EH (cell line): ENCODE measurements at places on chromosomes 7 and 10.

DNA sequence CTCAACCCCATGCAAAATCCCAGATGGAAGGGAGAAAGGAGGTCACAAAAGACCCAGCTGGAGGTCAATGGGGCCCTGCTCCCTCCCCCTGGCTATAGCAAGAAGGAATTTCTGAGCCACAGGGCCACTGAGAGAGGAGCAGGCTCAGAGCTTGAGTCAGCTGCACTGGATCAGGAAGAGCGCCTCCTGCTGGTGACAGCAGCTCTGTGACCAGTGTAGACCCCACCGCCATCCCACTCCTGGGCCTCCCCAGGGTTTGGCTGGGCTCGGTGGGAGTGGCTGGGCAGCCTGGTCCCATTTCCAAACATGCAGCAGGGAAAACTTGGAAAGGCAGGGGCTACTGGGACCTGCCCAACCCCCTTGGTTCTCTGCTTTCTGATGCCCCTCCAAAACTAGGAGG, 31.5 kb upstream of the PRLHR start:
- no peak for DNase-seq

DNA sequence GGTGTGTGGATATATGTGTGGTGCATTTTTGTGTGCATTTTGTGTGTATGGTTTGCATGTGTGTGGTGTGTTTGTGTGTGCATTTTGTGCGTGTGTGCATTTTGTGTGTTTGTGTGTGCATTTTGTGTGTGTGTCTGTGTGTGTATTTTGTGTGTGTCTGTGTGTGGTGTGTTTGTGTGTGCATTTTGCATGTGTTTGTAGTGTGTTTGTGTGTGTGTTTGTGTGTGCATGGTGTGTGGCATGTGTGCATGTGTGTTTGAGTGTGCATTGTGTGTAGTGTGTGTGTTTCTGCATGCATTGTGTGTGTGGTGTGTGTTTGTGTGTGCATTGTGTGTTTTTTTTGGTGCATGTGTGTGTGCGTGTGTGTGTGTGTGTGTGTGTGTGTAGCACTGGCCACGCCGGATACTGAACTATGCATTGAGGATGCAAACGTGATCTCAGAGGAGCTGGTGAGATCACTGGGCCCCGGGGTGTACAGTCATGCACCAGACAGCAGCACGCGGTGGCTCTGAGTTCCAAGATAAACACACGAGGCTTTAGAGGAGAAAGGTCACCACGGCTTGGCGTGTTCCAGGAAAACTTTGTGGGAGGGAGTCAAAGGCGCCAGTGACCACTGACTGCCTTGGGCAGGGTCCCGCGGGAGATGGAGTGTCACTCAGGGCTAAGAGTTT, 106.6 kb upstream of the SHH start:
- peak; percentile 1 for DNase-seq

DNA sequence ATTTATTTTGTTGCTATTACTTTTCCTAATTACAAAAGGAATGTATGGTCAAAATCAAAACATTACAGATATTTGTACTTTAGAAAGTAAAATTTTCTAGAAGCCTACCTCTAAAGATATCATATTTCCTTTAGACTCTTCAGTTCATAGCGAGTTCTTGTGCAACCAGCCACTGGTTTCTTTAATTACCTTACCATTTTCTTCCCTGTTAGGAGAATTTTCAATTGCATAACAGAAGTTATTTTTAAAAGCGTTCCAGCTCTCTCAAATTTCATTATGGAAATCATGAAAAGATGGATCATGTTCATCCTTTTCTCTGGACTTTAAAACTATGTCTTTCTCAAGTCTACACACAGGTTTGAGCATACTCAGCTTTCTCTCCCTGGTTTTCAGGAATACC, 5.0 kb upstream of the TRUB1 start:
- DNase-seq, result peak; percentile 7

DNA sequence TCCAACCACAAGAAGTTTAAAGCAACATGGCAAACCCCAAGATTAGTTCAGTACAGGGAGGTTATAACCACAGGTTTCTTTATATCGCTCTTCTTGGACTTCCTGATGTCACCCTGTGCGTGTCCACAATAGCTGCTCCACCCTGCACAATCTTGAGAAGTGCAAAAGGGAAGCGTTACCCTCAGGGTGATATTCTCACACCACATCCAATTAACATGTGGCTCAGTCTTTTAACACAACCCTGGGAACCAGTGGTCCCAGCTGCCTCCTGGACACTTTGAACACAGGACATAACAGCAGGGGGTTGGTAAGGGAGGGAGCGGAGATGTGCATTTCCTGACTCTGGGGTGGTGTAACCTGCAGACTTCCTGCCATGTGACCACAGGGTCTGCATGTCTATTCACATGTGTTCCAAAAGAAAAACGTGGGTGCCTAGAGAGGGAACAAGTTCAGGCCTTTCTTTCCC, 64.6 kb downstream of the GSAP start:
- no peak for DNase-seq

DNA sequence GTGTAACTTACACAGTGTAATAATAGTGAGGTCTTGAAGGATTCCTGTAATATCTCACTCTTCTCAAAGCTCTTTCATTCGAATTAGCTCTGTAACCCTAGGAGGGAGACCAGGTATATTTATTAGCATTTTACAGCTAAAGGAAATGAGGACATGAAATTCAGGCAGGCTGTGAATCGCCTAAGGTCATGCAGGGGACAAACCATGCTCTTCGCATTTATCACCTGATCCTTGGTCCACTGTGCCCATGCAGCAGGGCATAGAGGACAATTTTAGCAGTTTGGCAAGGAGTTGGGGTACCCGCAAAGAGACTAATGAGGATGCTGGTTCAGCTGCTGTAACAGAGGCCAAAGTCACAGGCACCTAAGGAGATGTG, 14.8 kb upstream of the LAMB1 start:
- DNase-seq, result no peak

GRCh38 chr10:13707156-13707881, 120.6 kb downstream of the PRPF18 start:
- peak; percentile 96 for DNase-seq

DNA sequence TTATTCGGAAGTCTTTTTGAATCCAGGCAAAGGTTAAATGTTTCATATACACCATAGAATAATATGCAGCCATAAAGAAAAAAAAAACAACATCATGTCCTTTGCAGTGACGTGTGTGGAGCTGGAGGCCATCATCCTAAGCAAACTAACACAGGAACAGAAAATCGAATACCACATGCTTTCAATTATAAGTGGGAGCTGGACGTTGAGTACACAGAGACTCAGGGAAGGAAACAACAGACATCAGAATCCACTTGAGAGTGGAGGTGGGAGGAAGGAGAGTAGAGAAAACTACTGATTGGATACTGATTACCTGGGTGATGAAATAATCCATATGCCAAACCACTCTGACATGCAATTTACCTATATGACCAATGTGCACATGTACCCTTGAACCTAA, 293.4 kb downstream of the KLF6 start:
- no peak for DNase-seq

GRCh38 chr7:14886533-14886932, 16.0 kb downstream of the DGKB start:
- DNase-seq, result no peak

GRCh38 chr7:34207810-34208209, 302.5 kb downstream of the BMPER start:
- DNase-seq, result no peak

GRCh38 chr7:129012641-129013040, 42.3 kb downstream of the TNPO3 start:
- no peak for DNase-seq

GRCh38 chr7:27523321-27523720, 139.4 kb downstream of the HIBADH start:
- DNase-seq, result no peak

DNA sequence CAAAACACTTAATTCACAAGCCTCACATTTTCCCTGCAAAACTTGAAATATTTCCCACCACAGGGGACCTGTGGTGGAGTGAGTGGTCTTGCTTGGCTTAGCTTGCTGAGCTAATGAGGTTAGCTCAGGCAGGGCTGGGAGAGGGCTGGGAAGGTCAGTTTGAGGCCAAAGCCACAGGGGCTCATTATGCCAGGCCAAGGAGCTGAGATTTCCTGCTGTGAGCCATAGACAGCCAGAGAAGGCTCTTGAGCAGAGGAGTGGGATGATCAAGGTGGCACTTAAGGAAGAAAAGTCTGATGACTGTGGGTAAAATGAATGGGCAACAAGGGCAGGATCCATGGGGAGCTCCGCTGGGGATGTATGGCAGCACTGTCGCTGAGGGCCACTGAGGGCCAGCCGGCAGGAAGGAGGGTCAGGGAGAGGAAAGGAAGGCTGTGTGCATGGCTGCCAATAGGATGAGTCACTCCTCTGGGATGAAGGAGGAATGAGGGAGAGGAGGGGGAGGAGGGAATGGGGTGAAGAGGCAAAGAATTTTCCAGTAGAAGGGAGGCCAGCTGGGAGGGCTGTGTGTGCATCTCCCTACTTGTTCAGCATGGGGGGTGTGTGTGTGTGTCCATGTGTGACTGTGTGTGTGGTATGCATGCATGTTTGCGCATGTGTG, 18.7 kb upstream of the ZNF488 start:
- peak; percentile 97 for DNase-seq

- DNase-seq, result peak; percentile 71
Measured at GRCh38 chr7:94412762-94413322, 18.1 kb downstream of the COL1A2 start.

GRCh38 chr7:29397398-29397797, 166.2 kb upstream of the PRR15 start:
- DNase-seq, result no peak

GRCh38 chr10:131808370-131808930, 92.4 kb upstream of the PPP2R2D start:
- DNase-seq, result no peak

DNA sequence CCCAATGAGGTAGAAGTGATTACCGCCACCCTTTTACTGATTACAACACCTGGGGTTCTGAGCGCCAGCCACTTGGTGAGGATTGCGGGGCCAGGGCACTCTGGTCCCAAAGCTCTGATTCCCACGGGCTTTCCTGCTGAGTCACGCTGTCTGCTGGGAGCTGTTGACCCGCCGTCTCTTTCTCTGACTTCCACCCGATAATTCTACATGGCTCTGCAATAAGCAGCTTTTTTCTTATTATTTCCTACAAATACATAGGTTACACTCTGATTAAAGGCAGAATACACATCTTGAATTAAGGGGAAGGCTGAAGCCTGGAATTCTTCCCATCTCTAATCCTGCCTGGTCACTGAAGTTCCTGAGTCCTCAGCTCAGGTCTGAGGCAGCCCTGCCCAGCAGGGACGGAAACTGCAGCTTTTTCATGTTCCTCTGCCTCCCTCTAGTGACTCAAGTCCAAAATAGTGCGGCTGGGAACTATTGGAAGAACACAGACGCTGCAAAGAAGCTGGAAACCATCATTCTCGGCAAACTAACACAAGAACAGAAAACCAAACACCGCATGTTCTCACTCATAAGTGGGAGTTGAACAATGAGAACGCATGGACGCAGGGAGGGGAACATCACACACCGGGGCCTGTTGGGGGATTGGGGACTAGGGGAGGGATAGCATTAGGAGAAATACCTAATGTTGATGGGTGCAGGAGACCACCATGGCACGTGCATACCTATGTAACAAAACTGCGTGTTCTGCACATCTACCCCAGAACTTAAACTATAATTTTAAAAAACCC, 178.3 kb downstream of the PRKCQ start:
- peak; percentile 92 for DNase-seq

DNA sequence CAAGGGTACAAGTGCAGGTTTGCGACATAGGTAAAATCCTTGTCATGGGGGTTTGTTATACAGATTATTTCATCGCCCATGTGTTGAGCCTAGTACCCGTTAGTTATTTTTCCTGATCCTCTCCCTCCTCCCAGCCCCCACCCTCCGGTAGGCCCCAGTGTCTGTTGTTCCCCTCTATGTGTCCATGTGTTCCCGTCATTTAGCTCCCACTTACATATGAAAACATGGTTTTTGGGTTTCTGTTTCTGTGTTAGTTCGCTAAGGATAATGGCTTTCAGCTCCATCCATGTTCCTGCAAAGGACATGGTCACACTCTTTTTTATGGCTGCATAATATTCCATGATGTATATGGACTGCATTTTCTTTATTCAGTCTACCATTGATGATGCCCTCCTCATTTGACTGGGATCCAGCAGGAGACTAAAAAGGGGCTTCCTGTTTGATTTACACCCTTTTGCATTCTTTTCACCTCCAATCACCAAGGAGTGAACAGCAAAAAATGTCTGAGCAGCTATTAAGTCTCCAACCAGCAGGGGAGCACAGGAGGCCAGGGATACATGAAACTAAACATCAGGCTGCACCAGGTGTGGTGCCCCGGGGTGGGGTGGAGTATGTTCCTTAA, 188.2 kb downstream of the SKIDA1 start:
- DNase-seq, result no peak

GRCh38 chr7:96224685-96225084, 97.2 kb downstream of the SLC25A13 start:
- DNase-seq, result no peak

- no peak for DNase-seq
Measured at GRCh38 chr10:106830471-106830870, 334.0 kb downstream of the SORCS1 start.

DNA sequence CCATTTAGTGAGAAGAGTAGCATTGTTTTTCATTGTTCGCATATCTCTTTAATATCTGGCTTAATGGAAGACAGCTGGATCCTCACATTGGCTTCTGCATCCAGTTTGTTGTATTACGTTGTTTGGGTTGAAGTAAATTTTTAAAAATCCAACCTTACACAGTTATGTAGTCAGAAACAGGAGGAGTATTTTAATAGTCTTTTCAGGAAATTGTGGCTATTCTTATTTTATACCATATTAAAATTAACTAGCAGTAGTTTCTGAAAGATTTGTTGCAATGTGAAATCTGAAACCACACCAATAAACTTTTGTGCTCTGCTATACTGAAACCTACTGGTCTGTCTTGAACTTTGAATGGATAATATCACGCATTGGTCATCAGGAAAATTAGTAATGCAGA, 27.9 kb downstream of the MYPN start:
- DNase-seq, result peak; percentile 83

GRCh38 chr10:120760253-120760652, 90.9 kb upstream of the WDR11 start:
- DNase-seq, result no peak

- DNase-seq, result no peak
Measured at GRCh38 chr10:130023454-130024230, 59.6 kb upstream of the EBF3 start.

GRCh38 chr7:28052933-28053332, 127.7 kb downstream of the JAZF1 start:
- DNase-seq, result peak; percentile 78

DNA sequence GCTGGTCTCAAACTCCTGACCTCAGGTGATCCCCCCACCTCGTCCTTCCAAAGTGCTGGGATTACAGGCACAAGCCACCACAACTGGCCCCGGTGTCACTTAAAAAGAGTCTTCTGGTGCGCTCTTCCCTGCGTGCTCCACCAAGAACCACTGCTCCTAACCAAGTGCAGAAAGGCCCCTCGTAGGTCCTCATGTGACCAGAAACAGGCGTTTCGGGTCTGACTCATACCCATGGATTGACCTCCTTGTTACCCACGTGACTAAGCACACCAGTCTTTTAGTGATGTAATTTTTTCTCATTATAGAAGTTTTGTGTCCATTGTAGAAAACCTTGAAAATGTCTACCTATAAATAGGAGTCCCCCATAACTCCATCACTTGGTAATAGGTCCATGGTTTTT, 13.9 kb downstream of the FKBP6 start:
- DNase-seq, result peak; percentile 84

- no peak for DNase-seq
Measured at GRCh38 chr10:73655257-73655989, 406 bp downstream of the SYNPO2L start.
